ENCODE measurements at places on chromosomes 13 and 19.

DNA sequence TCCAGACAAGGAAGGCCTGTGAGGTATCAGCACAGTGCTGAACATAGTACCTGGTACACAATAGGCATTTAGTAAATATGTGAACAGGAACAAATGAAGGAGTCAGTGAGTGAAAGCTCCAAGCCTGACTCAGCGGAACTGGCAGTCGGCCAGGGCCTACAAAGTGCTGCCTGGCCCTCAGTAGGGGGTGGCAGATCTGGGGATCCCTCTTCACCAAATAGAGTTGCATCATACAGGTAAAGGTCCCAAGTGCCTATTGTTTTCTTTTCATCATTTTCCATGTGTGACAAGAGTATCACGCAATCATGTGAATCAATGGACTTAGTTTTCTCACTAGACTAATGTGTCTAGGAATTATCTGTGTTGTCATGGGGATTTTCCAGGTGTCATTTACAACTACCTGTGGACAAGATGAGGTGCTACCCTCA lies 9.2 kb downstream of the CYP2B6 start:
- DNase-seq: no peak

- DNase-seq: peak; percentile 89
Measured at GRCh38 chr13:45178349-45179162, 22.3 kb downstream of the KCTD4 start.

- peak; percentile 10 for DNase-seq
Measured at GRCh38 chr13:63044589-63045313, 1629.1 kb upstream of the PCDH20 start.

DNA sequence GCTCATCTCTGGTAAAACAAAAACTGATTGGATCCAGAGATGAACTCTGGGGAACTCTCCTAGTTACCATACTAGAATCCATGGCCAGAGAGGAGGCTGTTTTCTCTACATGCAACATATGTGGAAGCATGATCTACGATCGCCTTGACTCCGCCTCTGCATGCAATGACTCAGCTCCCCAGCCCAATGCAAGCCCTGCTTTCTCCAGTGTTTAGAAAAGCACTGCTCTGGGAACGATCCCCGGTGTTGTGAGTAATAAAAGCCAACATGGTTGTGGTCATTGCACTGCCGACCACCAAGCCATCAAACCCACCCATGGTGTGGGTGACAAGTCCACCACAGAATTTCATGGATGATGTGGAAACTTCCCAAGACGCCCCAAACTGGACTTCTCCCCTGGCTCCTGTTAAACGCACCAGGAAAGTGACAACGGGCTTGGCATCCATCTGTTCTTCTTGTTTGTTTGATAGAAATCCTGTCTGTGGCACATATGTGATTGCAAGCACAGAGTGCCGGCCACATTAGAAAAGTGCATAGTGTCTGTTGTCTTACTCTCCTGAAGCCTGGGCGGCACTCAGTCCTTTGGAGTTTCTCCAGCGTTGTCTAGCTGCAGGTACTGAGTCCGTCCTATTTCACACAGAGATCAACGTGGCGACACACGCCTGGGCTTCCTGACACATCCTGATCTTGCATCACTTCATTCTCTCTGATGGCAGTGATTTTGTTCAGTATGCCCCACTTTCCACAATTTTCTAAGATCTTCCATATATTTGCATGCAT lies 36.4 kb upstream of the VSTM2B start:
- no peak for DNase-seq

DNA sequence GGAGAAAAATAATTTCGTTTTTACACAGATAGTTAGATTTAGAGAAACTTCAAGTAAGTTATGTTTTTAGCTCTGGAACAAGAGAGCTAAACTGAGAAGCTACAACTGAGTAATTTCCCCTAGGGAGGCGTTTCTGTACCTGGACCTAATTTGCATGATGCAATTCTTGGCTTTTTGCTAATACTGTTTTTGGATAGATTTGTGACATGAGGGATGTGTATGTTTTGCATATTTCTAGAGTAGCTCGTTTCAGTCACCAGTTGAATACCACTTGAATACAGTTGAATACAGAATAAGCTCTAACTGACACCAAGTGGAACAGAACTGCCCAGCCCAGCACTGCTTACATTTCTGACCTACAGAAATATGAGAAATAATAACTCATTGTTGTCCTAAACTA lies 1227.9 kb upstream of the SPRY2 start:
- no peak for DNase-seq

DNA sequence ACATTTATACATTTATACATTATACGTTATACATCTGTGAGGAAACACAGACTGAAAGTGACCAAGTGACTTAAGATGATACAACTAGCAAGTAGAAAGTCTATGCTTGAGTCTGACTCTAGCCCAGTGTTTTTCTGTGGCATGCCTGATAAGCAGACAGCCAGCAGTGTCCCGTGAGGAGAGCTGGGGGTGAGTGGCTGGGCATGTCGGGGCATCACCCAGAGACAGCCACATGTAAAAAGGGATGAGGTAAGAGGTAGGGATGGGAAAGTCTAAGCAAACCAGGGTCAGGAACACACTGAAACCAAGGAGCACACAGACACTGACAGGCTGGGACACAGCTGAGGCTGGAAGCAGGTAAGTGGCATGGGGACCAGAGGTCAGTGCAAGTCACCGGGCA lies 333.2 kb downstream of the FOXO1 start:
- DNase-seq: no peak

GRCh38 chr13:67642657-67643056 lies 412.5 kb upstream of the PCDH9 start:
- DNase-seq: no peak

GRCh38 chr13:110869805-110870706 lies 44.8 kb downstream of the ANKRD10 start:
- DNase-seq: peak; percentile 100

- DNase-seq: no peak
Measured at GRCh38 chr19:10431254-10431942, 11.1 kb downstream of the PDE4A start.

- DNase-seq: no peak
Measured at GRCh38 chr19:41288673-41289530, 21.1 kb upstream of the CCDC97 start.

- DNase-seq: peak; percentile 53
Measured at GRCh38 chr13:47829690-47830089, 171.4 kb downstream of the SUCLA2 start.

GRCh38 chr13:24282256-24282655 lies 27.1 kb upstream of the C1QTNF9 start:
- no peak for DNase-seq

DNA sequence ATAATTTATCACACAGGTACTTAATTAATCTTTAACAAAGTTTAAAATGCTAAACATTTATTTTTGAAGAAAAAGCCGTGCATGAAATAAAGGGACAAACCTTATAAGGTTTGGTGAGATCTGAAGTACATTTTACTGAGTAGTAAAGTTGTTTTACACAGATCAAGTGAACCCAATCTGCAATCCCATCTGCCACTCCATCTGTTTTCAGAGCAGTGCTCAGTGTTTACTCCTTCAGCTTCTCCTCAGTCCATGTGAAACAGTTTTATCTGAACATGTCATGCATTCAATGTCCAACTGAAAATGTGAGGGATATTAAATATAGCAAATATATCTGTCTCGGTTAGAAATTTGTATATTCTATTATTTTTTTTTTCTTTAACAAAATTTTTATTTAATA lies 166.8 kb downstream of the MAB21L1 start:
- DNase-seq: no peak

GRCh38 chr13:24224232-24224680 lies 63.7 kb downstream of the SPATA13 start:
- no peak for DNase-seq

- no peak for DNase-seq
Measured at GRCh38 chr13:22700246-22700887, 480.4 kb upstream of the SGCG start.

DNA sequence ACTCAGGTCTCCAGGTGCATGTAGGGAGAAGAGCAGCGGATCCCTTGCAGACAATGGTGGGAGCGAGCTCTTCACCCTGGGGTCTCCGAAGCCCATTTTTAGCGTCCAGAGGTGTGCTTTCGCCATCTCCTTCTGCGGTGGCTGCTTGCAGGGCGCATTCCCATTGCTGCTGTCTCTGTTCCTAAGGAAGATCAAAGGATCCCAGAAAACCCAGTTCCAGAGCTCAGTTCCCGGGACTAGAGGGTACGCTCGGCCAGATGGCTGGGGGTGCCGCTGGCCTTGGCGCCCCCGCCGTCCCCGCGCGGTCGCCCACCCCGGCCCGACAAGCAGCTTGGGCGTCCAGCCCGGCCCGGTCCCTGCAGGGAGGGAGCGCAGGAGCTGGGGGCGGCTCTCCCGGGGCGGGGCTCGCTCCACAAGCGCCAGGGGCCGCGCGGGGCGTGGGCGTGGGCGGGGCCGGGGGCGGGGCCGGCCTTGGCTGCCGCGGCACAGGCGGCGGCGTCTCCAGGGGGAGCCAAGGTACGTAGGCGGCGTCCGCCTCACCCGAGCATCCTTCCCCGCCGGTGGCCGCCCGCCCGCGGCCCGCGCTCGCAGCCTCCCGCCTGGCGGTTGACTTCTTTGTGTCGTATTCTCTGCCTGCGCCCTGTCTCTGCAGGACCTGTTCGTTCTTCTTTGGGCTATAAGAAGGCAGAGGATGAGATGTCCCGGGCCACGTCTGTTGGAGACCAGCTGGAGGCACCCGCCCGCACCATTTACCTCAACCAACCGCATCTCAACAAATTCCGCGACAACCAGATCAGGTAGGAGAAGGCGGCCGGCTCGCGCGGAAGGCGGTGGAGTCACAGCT lies 96.8 kb downstream of the ATP8A2 start:
- DNase-seq: peak; percentile 32

DNA sequence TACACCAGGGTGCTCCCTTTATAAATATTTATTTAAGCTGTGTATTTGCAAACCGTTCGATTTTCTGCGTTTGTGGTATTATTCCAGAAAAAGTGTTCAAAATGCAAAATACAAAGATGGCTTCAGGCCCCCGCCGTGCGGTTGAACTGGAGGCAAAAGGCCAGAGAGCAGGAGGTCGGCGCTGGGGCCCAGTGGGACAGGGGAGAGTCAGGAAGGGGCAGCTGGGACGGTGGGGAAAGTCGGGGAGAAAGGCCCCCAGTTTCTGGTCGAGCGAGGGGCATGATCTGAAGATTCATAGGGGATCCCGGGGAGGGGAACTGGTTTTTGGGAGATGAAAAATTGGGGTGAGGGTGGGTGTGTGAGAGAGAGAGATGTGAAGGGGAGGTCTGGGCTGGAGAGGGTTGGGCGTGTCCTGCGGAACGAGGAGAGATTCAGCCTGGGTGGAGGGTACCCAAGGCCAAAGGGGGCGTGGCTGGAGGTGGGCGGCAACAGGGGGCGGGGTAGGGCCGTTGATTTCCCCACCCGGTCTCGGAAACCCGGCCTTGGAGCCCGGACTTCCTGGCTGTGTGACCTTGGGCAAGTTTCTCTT lies 678 bp downstream of the ISOC2 start:
- peak; percentile 76 for DNase-seq

GRCh38 chr13:113151745-113152690 lies 6.4 kb upstream of the PROZ start:
- DNase-seq: peak; percentile 66

DNA sequence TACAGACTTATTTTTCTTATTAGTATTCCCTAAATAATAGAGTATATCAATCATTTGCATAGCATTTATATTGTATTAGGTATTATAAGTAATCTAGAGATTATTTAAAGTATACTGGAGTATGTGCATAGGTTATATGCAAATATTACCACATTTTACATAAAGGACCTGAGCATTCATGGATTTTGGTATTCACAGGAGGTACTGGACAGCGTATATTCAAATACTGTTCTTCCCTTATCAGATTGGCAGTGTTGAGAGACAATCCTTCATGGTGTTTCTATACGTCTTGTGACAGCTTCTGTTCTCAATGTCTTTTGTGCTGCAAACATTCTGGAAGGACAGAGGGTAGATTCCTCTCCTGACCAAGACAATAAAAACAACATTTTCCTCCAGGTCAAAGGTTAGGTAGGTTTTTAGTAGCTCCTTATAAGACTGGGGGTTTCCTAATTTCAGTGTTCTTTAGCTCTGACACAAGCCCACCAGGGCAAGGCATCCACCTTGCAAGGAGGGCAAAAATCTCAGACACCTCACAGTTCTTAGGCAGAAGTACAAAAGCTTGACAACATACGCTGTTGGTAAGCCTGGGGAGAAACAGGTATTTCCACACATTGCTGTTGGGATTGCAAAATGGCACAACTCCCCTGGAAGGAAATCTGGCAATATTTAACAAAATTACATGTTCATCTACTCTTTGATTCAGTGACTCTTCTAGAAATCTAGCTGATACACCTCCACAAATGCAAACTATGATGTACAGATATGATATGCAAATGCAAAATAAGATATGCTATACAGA lies 20.6 kb upstream of the PCCA start:
- no peak for DNase-seq
